ENCODE measurements at places on chromosomes 4 and X.

- no peak for DNase-seq
Measured at GRCh38 chr4:153398713-153399112, 54.2 kb downstream of the MND1 start.

DNA sequence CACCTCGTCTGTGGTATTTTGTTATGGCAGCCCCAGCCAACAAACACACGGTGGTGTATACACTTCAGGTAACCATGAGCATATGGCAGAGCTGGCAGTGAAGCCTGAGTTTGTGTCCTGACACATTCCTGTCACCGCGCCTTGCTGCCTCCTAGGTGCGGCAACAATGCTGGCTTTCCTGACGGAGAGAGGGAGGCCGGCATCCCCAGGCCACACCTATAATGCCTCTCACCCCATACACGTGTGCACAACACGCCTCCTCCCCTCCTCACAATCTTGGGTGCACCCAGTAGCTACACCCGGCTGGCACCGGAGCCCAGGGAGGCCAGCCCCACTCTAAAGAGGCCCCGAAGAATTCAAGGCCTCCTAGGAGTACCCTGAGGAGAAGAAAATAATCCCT lies 158.5 kb downstream of the NSUN7 start:
- DNase-seq: no peak

- DNase-seq: no peak
Measured at GRCh38 chr4:173647902-173648301, 117.9 kb upstream of the HAND2 start.

- DNase-seq: no peak
Measured at GRCh38 chrX:69082753-69083150, 82.5 kb downstream of the PJA1 start.

Data from substantia nigra (tissue), 51 donors.